Stimulated activated CD8-positive, alpha-beta memory T cell treated with anti-CD3 and anti-CD28 coated beads, Interleukin-4, amount 100 ng/mL, for 1 hour (primary cell): ENCODE measurements at places on chromosomes 11 and 22.

GRCh38 chr22:31857247-31857646 lies 87.1 kb upstream of the YWHAH start:
- no peak for DNase-seq

- DNase-seq = no peak
These were observed 331.8 kb upstream of the MPPED2 start for GRCh38 chr11:30917859-30918478.

DNA sequence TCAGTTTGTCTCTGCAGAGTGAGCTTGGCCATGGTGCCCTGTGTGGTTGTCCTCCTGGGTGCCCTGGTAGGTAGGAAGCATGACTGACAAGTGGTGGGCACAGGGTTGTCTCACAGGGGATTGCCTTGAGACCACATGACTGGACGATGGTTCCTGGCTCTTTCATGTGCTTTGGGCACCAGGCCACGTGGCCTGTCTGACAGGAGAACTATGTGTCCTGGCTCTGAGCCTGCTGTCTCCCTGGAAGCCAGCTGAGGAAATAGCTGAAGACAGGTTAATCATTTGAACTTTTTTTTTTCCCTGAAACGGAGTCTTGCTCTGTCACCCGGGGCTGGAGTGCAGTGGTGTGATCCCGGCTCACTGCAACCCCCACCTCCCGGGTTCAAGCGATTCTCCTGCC lies 93.2 kb downstream of the LDLRAD3 start:
- DNase-seq = no peak

DNA sequence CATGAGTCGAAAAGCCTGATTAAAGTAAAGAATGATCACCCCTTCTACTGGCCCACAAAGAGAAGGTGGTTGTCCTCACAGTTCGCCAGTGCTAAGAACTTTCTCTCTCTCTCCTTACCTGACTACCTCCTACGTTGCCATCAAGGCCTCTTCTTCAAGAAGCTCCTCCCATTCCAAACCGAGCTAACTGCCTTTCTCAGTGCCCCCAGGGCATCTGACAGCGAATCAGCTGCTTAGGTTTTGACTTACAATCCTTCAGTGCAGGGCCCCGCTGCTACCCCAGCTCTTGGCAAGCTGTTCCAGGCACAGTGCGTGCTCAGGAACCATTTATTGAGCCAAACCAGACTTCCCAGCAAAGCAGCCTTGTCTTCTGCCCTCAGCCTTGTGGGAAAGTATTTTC lies 5.8 kb downstream of the VSTM5 start:
- no peak for DNase-seq

DNA sequence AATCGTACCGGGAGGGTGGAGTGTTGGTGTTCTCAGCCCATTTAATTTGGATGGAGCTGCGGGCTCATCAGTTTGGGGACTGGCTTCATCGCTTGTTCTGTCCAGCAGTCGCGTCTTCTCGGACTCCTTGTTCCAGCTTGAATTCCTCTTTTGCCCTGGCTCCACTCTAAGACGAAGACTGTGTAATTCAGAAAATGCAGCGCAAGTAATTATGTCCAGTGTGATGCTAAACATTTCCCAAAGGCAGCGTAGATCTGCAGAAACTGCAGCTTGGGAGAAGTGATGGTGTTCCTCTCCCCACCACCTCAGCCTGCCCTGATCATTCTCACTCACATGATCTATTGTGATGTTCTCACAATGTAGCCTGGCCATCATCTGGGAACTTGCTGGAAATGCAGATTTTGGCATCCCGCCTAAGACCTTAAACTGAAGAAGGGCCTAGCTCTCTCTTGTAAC lies 666 bp downstream of the SLC25A18 start:
- DNase-seq = no peak

DNA sequence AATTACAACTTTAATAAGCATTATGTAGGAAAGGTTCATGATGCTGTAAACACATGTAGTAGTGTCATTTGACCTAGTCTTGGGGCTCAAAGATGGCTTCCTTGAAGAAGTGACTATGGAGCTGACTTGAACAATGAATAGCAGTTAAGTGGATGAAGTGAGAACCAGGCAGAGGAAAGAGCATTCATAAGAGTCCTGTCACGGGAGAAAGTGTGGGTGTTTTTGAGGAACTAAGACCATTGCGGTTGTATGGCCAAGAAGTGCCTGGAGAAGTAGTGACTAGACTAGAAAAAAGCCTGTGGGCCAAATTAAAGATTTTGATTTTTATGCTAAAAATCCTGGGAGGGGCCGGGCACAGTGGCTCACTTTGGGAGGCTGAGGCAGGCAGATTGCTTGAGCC lies 7.2 kb upstream of the IL18BP start:
- no peak for DNase-seq

- DNase-seq = no peak
These were observed 24.2 kb downstream of the RTN3 start for GRCh38 chr11:63705526-63705925.

GRCh38 chr22:19911540-19912270 lies 29.9 kb upstream of the COMT start:
- no peak for DNase-seq

DNA sequence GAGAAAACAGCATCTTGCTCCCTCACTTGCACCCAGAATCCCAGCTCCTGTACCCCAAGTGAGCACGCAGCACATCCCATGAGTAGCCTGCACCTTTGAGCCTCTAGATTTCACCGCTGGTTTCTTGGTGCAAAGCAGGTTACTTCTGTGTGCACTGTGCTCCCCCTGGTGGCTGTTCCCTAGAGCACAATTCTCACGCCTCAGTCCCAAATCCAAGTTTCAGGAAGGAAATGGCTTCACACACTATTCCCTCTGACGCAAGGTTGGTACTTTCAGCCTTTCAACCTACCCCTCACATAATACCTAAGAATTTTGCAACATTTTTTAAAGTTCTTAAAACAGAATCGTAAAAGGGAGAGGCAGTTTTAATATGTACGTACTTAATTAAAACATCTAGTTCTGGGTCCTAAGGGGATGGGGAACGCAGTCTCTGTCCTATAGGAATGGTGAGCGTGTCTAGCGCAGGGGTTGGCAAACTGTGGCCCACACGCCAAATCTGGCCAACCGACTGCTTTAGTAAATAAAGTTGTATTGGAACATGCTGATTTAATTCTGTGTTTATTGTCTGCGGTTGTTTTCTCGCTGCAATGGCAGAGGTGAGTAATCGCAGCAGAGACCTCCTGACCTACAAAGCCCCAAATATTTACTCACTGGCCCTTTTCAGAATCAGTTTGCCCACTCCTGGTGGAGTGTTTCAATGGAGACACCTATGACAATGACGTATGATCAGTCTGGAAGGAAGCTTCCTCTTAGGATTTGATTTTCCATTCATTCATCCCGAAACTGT lies 27.5 kb downstream of the DHCR7 start:
- DNase-seq = no peak

- no peak for DNase-seq
These were observed 301.2 kb downstream of the CADM1 start for GRCh38 chr11:115202900-115203552.

DNA sequence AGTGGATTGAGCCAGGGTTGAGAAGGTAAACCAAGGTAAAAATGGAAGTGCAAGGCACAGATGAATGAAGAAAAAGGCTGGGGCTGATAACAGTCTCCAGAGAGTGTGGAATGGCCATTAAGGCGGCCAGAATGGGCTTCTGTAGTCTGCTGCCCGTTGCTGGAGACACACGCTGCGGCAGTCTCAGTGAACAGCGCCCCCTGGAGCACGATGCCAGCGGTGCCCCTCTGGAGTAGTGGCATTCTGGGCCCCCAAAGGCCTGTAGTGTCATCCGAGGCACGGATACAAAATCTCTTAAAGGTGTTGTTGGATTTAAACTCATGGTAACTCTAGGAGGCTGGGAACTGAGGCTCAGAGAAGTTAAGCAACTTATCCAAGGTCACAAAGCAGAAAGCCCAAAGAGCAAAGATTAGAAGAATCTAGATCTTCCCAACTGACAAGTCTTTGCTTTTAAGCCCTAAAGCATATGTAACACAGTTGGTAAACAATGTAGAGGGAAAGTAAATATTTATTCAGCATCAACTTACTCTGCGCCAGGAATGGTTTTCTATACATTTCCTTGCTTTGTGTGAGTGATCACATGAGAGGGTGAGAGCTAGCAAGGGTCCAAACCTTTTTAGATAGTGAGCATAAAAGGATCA lies 18.2 kb downstream of the KCNJ1 start:
- DNase-seq = peak; percentile 42

DNA sequence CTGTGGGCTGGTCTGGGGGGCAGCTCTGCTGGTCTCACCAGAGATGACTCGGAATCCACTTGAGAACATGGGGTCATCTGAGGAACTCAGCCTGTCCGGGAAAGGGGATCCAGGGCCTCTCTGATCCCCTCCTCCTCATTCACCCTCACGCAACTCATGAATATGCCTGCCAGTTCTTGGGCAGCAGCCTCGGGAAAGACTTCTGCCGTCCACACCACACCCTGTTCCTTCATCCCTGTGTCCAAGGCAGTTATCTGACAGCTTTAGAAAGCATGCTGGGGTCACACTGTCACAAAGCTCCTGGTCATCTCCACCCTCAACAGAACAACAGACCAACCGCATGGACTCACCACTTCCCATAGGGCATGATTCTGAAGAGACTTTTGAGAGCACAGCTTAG lies 88.3 kb downstream of the AMOTL1 start:
- no peak for DNase-seq

DNA sequence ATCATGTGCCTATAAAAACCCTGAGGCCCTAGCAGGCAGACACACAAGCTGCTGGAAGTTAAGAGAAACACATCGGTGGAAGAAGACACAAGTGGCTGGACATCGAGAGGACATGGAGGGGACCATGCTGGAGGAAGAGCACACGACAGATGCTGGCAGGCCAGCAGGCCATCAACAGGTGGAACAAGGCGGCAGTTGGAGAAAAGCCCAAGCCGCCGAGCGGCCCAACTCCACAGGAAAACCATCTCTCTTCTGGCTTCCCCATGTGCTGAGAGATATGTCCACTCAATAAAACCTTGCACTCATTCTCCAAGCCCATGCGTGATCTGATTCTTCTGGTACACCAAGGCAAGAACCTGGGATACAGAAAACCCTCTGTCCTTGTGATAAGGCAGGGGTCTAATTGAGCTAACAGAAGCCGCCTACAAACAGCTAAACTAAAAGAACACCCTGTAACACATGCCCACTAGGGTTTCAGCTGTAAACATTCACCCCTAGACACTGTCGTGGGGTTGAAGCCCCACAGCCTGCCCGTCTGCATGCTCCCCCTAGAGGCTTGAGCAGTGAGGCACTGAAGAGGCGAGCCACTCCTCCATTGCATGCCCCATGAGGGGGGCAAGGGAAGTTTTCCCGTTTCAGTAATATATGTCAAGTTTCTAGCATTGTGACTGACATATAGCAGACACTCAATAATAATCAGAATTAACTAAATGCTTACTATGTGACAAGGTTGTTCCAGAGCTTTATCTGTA lies 39.0 kb upstream of the MMP20 start:
- no peak for DNase-seq

DNA sequence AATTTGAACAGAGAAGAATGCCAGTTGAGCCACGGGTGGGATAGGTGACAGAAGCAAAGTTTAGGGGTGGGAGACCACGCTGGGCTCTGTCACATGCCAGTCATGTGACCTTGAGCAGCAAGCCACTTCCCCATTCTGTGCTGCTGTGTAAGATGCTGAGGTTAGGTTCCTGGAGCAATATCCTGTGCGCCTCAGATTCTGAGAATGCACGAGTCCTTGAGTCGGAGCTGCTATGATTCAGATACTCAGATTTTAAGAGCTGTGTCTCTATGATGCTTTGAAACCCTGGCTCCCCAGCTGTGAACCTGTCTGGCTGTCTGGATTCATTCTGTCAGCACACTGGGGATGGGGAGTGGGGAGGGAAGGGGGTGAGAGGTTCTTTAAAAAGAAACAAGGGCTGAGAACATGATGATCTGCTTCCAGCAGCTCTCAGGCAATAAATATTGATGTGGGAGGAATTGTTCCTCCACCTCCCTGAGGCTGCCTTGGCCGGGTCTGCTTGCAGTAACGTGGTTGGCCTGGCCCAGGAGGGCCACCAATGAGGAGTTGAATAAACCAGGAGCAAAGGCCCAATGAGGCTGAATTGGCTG lies 24.0 kb downstream of the SLCO2B1 start:
- no peak for DNase-seq

DNA sequence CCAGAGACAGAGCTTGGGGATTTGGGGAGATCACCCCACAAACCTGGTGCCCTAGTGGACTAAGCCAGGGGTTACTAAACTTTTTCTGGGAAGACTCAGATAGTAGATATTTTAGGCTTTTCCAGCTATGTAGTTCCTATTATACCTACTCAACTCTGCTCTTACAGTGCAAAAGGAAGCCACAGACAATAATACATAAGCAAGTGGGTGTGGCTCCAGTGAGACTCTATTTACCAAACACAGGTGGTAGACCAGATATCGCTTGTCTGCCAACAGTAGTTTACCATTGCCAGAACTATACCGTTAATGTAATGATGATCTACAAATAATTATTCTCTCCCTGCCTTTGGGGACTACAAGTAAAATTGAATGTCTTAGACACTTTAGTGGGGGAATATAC lies 6.9 kb downstream of the LDHC start:
- no peak for DNase-seq

DNA sequence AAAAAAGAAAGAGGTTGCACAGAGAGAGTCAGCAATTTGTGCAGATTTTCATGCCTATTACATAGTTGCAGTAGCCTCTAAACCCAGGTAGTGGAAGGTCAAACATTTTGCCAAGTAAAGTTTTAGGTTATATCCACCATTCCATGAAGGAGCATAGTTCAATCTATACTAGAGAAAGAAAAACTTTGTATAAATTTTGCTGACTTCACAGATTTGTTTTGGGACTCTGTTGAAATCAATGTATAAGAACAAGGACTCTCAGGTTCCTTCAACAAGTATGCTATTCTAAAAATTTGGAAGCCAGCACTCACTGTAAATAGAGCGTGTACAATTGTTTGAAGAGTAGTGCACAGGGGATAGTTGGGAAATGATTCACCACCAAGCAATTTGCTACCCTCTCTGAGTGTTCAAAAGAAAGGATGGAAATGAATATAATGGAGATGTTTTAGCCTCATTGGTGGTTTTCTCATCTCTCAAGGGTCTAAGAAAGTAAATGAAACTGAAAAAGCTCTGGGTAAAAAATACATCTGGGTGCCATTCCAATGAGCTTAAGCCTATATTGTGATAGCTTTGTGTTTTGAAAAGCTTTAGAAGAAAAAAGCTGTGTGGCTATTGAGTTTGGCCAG lies 508.4 kb upstream of the LUZP2 start:
- DNase-seq = no peak

DNA sequence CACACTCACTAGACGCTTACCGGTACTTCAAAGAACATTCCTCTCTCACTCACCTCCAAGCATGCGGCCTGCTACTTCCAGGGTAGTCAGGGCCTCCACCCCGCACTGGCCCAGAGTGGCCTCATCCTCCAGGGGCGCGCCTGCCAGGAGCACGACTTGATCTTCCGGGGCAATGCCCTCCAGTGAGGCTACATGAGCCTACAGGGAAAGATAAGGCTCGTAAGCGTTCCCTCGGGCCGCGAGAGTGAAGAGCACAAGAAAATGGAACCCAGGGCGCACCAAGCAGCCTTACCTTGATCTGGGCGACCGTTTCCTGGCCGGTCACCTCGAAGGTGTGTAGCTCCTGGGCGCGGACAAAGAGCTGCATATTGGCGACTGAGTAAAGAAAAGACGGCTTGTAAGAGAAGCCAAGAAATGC lies 478 bp downstream of the FAU start:
- no peak for DNase-seq

- no peak for DNase-seq
These were observed 117.8 kb downstream of the SERGEF start for GRCh38 chr11:17894929-17895658.
